Stimulated activated CD4-positive, alpha-beta T cell treated with anti-CD3 and anti-CD28 coated beads, Interleukin-4, amount 100 ng/mL, for 48 hours (primary cell): ENCODE measurements at places on chromosomes 6 and 20.

GRCh38 chr6:23910420-23910819, 215.6 kb upstream of the NRSN1 start:
- DNase-seq = no peak

DNA sequence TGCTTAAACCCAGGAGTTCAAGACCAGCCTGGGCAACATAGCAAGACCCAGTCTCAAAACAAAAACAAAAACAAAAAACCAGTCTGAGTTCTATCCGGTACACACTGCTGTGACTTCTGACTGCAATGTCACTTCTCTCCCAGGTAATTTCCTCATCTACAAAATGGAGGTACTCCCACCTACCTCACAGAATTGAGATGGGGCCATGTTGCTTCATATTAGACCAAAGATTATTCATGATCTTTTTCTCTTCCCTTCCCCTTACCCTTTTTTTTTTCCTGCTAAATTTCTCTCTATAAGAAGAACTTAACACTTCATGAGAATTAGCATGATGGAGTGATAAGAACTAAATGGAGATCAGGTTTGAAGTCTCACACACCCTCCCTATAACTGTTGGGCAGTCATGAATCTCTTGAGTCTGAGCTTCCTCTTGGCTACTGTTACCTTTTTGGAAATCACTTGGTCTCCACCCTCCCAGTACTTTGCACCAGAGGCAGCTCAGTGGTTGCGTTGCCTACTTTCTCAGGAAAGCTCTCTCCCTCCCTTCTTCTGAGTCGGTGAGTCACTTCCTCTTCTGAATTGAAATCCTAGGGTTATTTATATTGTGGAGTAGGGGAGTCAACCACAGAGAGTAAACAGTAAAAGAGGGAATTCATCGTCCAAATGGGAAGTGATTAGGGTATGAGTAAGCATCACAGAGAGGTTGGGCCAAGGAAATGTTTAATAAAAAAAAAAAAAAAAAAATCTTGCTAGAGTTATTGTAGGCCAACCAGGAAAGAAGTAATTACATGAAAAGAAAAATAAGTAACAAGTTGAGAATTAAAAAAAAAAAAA, 59.9 kb upstream of the MAP7 start:
- DNase-seq = no peak

GRCh38 chr6:34926655-34927054, 37.6 kb downstream of the ANKS1A start:
- no peak for DNase-seq

DNA sequence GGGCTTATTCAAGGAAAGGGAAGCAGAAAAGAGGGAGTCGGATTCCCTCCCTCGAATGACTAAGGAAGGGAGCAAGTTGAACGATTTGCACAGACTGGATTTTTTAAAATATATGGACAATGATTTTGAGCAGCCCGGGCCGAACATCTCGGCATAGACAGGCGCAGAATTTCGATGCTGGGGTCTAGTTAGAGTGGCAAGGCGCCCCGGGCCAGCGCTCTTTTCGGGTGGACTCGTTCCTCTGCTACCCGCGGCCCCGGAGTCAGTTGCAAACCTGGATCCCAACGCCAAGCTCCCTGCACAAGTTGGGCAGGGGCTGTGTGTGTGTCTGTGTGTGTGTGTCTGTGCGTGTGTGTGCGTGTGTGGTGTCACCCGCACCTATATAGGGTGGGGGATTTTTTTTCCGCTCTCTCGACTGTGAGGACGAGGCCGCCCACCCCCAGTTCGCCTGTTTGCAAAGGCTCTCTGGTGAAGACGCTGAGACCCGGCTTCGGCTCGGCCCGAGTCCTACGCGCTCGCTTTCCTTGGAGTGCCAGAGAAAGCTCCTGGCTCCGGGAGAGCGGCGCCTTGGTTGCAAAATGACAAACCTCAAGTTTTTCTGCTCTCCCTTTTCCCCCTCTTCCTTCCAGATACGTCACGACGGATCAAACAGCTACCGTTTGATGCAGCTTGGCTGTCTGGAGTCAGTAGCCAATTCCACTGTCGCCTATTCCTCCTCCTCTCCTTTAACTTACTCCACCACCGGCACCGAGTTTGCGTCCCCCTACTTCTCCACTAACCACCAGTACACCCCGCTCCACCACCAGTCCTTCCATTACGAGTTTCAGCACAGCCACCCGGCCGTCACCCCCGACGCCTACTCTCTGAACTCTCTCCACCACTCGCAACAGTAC, 1.4 kb downstream of the TFAP2D start:
- DNase-seq = no peak

- no peak for DNase-seq
Measured at GRCh38 chr6:82363428-82364086, at the start of gene TPBG. TSS of gene TPBG (plus strand) at chr6:82363817. CDS start at chr6:82364962, 1,145 bp downstream.

- DNase-seq = no peak
Measured at GRCh38 chr6:165998072-165998471, 169.6 kb downstream of the TBXT start.

- DNase-seq = no peak
Measured at GRCh38 chr6:159267165-159267564, 98.0 kb downstream of the FNDC1 start.

DNA sequence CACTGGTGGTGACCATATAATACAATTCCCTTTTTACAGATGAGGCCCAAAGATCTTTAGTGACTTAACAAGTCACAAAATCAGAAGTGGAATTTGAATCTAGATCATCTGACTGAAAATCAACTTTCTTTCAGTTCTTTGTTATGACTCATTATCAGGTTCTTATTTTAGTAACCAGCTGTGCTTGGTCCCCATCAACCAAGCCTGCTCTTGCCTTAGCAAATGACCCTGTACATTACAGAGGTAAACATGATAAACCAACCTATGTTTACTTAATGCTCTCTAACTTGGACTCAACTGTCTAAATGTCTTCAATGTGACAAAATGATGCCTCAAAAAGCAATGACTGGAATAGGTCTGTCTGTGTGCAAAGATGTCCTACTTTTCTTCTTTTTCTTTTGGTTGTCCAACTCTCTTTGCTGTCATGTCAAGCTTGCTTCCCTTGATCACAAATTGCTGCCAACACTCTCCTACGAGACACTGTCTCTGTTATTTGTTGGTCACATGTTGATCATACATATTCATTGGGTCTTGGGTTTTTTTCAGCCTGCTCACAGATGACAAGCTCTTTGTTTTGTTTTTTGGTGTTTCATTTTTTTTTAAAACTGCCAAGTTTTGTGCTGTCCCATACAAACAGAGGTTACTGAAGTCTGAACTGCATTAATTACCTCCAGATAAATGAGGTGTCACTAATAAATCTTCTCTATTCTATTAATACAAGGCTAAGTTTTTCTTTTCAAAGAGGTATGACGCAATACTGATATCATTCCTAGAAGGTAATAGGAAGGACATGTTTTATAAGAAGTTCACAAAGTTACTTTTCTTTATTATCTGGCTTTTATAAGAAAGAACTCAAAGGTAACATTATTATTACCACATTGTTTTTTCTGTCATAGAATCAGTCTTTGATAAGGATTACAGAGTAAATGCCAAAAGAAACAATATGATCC, 62.2 kb upstream of the PLN start:
- no peak for DNase-seq

DNA sequence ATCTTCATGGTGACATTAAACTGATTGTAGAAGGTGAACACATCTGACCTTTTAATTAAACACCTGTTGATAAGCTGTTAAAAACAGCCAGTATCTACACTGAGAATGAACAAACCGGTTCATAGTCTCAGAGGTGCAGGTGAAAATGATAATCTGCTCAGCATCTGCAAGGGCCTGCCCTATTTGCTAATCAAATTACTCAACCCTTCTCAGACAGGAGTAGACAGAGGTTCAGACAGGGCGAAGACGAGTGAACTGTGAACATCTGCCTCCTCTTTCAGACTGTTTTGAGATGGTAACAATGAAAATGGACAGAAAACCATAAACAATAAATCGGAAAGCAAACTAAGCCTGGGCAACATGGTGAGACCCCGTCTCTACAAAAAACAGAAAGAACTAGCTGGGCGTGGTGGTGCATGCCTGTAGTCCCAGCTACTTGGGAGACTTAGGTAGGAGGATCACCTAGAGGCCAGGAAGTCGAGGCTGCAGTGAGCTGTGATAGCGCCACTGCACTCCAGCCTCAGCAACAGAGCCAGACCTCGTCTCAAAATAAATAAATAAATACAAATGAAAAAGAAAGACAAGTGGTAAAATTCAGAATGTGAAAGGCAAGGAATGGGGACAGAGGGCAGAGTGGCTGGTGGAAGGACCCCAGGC, 55.9 kb downstream of the NINL start:
- DNase-seq = no peak

DNA sequence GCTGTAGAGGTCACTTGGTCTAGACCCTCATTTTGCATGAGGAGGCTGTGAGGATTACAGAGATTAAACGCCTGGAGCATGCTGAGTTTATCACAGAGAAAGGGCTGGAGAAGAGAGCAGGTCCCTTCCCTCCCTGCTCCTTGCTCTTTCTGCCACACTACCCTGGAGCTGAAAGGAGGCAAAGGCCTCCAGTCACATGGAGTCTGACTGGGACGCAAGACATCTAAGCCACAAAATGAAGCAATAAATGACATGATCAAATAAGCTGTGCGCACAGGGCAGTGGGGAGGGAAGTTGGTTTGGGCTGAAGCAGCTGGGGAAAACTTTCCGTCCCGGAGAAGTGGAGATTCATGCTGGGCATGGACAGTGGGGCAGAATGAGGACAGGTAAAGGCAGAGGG, 33.3 kb downstream of the ATXN1 start:
- no peak for DNase-seq

DNA sequence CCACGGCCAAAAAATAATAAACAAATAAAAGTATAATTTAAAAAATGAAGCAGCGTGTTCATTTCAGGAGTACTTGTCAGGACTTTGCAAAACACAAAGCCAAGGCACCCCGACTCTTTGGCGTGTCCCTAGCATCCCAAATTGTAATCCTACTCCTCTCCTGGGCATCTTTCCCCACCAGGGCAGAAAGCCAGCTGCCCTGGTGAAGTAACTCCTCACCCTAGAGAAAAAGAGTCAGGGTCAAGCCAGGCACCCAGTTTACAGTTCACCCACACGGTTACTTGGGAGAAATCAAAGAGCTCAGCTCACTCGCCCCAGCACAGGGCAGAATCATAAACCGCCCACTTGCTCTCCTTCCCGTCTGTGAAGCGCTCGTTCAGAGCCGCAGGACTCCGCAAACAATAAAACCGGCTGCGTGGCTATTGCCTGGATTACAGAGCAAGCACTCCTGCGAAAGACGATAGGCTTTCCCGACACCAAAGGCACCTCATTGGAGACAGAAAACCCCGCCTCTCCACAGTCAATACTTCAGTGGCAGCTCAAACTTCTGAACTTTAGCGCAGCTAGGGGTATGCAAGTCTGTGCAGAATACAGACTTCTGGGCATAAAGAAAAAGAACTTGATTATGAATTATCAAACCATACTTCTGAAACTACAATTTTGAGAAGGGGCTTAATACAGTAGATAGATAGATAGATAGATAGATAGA, 73.0 kb upstream of the NHSL1 start:
- no peak for DNase-seq

GRCh38 chr6:308768-309167, 16.5 kb downstream of the DUSP22 start:
- DNase-seq = no peak

GRCh38 chr20:59939879-59940128, 301 bp downstream of the PPP1R3D start:
- no peak for DNase-seq

DNA sequence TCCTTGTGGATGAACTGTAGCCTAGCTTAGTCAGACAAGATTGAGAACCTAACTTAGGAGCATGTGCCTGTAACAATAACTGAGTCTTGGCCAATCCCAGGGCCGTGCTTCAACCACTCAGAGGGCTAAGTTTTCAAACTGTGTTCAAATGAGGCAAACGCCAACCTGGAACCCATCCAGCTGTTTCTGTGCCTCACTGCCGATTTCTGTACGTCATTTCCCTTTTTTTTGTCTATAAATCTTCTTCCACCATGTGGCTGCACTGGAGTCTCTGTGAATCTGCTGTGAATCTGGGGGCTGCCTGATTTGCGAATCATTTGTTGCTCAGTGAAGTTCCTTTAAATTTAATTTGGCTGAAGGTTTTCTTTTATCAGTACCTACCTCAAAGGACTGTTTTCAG, 115.0 kb upstream of the CHD6 start:
- DNase-seq = no peak

DNA sequence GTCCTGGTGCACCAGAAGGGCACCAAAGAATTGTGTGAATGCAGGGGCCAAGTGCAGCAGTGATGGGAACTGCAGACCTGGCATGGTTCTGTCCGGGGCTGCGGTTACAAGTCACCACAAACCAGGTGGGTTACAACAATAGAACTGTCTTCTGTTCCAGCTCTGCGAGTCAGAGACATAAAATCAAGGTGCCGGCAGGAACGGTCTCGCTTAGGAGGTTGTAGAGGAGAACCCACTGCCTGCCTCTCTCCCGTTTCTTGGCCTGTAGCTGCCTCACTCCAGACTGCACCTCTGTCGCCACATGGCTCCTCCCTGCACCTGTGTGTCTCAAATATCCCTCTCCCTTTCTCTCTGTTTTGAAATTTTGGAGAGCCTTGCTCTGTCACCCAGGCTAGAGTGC, 143.3 kb downstream of the TAF4 start:
- DNase-seq = no peak

DNA sequence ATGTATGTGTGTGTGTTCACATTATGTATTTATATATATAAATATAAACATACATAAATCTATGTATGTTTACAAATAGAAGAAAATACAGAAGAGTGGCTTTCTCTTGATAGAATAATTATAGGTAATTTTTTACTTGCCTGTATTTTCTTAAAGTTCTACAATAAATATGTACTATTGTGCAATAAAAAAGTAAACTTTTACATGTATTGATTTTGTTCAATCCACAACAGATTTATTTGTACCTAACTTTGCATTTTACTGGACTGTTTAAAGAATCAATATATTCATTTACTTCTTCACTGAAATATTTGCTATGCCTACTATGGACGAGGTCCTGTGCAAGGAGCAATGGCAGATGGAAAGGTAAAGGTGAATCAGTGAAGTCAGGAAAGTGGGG, 14.0 kb upstream of the TAB2 start:
- DNase-seq = no peak

DNA sequence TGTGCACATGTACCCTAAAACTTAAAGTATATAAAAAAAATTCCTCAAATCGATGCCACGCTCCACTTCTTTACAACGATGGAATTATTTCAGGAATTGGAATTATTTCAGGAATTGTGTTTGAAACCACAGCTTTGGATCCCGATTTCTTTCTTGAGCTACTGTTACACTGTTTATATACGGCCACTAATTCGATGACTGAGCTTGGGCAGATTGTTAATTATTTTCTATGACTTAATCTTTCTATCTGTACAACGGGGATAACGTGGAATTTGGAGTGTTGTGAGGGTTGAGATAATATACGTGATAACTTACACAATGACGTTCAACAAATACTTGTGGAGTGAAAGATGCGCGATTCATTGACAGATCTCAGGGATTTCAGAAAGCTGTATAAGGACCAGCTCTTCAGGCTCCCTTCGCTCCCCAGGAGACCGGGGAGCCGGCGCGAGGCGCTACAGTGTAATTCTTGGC, 171.3 kb downstream of the SLC16A10 start:
- DNase-seq = no peak
